Activated CD8-positive, alpha-beta memory T cell treated with anti-CD3 and anti-CD28 coated beads for 24 hours (primary cell): ENCODE measurements at places on chromosomes 5 and 9.

GRCh38 chr9:120741191-120741590, 26.9 kb upstream of the MEGF9 start:
- no peak for DNase-seq

DNA sequence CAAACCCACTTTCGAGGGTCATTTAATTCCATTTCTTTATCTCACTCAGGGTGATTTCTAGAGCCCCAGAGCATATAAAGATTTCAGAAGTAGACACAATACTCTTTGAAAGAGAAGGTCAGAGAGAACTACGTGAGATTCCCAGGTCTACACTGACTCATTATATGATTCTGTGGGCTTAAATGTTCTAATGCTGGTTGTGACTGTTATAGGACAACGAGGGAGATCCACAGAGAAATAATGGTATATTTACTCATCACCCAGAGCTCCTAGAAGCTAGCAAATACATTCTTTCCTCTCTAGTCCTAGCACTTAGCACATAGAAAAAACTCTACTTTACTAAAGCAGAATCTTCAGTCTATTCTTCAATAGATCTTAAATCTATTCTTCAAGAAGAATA, 39.4 kb upstream of the GRAMD2B start:
- no peak for DNase-seq

- no peak for DNase-seq
Observed at GRCh38 chr9:133420392-133420827, 1.8 kb upstream of the ADAMTS13 start.

- DNase-seq: no peak
Observed at GRCh38 chr5:143694357-143694756, 117.6 kb upstream of the HMHB1 start.

GRCh38 chr5:111887706-111888105, 130.7 kb upstream of the NREP start:
- DNase-seq: no peak

DNA sequence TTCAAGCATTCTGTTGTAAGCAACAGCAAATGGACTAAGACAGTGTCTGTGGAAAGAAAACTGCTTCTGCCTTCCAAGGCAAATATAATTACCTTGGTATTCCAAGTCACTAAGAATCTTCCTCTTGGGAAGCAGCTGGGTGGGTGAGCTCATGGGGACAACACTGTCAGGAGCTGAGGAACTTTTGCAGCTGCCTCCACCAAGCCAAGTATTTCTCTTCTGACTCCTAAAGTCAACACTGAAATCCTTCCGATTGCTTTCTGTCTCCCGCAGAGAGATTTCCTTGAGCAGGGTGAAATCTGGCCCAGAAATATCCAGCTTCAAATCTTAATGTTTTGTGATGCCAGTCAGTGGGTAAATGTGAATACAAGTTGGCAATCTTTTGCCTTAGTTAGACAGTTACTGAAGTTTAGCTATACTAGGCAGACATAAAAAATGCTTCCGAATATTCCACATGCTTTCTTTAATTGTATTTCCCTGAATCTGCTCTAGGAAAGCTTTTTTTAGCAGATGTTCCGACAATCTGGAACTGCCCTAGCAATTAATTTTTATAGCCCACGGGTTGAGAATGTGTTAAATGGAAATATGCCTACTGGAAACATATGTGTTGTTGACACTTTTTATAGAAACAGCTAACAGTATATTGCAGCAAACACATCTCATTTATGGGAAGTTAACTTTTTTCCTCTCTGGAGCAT, 369.9 kb upstream of the DAB2 start:
- DNase-seq: no peak

GRCh38 chr5:68464424-68464823, 248.9 kb downstream of the PIK3R1 start:
- peak; percentile 71 for DNase-seq

- no peak for DNase-seq
Observed at GRCh38 chr9:27029186-27029585, 23.7 kb upstream of the LRRC19 start.

- no peak for DNase-seq
Observed at GRCh38 chr5:97224112-97224750, 41.2 kb upstream of the RIOK2 start.

- DNase-seq: no peak
Observed at GRCh38 chr5:38672059-38672788, 115.8 kb upstream of the LIFR start.

GRCh38 chr5:17340819-17341218, 123.4 kb downstream of the BASP1 start:
- no peak for DNase-seq

DNA sequence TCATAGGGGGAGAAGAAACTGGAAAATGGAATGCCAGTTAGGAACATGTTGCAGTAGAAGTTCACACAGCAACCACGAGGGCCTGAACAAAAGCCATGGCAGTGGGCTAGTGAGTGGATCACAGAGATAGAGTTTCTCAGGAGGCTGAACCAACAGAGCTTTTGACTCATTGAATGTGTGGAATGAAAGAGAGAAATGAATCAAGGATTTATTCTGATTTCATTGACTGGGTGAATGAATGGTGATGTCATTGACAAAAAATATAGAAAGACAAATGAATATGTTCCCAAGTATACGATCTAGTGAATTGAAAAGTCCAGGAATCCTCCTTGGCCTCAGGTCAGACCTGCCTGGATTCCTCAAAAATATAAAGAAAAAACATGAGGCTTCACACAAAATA, 99.2 kb downstream of the ZNF462 start:
- no peak for DNase-seq

DNA sequence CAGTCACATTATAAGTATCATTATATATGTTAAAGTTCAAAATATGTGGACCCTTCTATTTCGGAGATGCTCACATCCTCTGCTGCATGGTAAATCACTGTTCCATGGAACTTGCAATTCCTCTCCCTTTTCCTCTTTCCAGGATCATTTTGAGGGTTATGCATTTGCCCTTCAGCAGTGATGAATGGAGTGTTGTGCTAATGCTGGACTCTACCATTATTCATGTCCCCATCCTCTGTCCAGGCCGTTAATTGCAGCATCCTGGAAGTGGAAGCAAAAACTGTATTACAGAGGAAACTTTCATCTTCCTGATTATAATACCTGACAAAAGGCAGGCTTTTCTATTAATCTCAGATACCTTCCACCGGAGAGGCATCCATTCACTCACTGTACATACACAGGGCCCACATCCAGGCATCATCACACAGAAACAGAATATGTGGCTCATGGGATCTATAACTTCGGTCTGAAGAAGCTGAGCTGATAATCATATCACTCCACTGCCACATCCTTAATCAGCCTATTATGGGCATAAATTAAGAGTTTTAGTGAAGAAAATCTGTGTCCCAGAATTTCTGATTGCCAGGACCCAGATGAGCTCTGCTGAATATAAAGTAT, 65.0 kb upstream of the ACO1 start:
- DNase-seq: no peak

DNA sequence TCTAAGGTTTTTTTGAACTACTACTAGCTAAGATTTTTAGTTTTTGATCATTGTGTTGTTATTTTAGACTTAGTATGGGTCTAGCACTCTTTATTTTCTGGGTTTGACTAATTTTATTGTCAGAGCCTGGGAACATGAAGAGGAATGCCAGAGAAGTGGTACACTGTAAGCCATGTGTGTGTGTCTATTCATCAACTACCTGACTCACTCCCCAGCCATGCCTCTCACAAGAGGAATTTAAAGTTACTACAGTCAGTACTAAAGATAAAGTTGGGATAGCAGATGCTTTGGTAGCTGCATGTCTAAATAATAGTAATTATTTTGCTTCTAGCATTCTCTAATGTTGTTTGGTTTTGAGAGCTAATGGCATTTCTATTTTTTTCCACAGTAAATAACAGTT, 264.8 kb downstream of the CSNK1G3 start:
- no peak for DNase-seq

- no peak for DNase-seq
Observed at GRCh38 chr9:93024986-93025630, 33.4 kb upstream of the SUSD3 start.

DNA sequence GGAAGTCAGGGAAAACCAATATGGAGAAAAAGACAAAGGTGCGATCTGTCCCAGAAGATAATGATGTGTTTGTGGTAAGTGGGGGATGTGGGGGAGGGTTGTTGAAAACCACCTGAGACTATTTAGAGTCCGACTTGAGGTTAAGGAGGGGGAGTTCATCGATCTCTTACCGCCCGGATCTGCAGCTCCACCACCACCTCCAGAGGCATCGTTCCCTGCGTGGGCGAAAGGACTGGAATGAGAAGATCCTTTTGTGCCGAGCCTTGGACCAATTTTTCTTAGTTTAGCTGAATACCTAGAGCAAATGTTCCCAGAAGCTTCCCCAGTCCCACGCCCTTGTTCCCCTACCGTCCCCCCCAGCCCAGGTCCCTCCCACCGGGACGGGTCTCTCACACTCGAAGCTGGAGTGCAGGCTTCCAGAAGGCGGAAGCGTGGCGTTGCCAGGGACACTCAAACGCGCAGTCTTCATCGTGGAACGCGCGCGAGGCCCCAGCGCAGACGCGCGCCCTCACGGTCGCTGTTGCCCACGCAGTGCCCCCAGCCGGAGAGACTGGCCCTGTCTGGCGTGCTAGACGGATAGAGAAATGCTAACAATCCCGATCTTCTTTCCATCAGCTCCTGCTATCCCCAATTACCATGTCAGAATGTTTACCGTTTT, at the start of gene SPATA6L:
Gene SPATA6L (minus strand): TSS at position 439 of the 658 bp plus-strand sequence. CDS start 230 bp downstream, at position 209.
- DNase-seq: peak; percentile 66

GRCh38 chr9:13750639-13751038, 471.1 kb upstream of the MPDZ start:
- no peak for DNase-seq

DNA sequence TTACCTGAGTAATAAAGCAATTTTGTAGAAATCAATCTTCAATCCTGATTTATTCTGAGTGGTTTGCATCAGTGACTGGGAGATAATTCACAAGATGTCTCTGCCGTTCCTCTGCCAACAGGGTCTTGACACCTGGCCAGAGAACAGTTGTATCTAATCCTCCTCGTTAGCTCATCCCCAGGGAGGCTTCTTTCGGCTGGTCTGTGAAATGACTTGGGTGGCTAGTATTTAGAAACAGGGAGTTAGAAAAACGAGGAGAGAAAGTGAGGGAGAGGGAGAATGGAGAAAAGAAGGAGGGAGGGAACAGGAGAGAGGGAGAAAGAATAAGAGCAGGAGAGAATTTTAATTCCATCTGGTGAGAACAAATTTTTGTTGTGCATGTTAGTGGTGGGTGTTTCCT, 600.2 kb upstream of the TLE4 start:
- no peak for DNase-seq

GRCh38 chr9:34374905-34375552, 1.7 kb downstream of the MYORG start:
- no peak for DNase-seq

DNA sequence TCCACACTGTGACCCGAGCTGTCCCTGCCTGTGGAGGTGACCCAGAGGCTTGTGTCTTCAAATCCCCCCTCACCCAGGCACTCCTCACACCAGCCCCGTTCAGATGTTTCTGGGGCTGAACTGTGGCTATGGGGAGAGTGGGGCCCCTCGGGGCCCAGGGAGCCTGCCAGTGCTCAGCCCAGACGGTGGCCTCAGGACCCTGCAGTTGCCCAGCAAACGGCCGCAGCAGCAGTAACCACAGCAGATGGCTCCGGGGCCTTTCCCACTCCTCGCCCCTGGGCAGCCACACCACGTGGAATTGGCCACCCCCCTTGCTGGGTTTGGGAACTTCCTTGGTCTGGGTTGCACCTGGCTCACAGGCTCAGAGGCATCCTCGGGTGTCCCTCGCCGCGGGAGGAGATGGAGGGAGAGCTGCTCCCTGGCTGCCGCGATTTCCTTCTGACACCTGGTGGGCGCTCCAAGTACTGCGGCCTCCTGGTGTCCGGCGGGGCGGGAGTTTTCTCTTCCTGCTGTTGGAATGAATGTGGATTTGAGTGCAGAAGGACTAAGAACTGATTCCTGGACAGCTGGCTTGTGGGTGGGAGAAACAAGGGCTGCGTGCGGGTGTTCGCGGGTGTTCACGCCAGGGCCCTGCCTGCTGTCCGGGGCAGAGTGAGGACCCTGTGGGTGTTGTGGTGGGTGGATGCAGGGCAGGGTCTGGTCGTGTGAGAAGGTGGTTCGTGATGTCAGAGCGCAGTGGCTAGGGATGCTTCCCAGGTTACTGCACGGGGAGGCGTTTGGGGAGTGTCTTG, 97.5 kb downstream of the COL5A1 start:
- peak; percentile 75 for DNase-seq

- no peak for DNase-seq
Observed at GRCh38 chr5:19266791-19267190, 721.2 kb downstream of the CDH18 start.

DNA sequence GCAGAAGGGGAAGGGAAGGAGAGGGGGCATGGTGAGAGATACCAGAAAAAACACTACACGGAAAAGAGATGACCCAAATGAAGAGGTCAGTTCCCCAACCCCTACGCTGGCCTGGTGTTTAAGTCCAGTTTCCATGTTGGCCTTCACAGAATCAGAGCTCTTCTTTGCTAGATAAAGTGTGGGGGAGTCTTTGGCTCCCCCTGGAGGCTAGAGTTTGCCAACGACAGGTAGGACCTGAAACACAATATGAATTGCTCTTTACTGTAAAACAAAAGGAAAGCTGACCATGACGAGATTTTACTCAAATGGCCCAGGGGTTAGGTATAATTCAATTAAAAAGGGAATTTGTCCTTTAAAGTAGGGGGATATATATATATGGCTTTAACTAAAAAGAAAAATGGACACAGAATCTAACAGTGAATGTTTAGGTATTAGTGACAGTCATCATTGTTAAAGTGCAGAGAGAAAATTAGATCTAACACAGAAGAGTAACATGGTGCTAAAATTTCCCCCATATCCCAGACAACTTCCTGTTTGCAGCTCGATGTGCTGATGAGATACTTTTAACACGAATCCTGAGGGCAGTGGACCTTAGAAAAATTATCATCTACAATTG, 92.0 kb downstream of the SV2C start:
- peak; percentile 74 for DNase-seq

DNA sequence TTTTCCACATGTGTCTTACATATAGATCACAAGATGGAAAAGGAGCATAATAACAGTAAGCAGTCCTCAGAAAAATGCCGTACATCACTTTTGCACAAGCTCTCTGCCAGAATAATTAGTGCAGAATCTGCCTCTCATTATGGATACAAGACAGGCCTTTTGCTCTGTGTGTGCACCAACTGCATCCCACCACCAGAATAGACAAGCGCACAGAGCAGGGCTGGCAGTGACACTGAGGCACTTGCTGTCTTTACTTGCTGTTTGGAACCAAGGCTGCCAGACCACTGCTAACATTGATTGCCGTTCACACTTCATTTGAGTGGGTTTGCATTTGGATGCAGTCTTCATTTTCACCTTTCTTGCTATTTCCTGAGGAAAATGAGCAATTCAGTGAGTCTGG, 741.3 kb downstream of the TLE1 start:
- no peak for DNase-seq

DNA sequence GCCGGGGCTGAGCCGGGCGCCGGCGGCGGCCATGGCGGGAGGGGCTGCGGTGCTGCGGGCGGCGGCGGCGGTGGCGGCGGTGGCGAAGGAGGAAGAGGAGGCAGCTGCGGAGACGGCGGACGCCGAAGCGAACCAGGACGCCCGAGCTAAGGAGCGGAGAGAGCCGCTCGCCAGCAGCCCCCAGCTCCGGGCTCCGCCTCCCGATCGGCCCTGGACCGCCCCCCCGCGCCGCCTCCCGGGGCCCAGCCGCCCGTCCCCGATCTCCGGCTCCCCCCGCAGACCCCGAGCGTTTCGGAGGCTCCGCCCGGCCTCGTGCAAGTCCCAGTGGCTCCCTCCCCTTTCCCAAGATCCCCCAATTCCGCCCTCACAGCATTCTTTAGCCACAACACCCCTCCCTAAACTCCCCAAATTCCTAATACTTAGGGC, at the start of gene ASTN2:
Gene ASTN2 (minus strand): TSS at position 152 of the 426 bp plus-strand sequence. CDS start 119 bp downstream, at position 33.
- DNase-seq: no peak

- DNase-seq: no peak
Observed at GRCh38 chr5:166340039-166340438, 1951.4 kb upstream of the WWC1 start.
